Stimulated activated CD8-positive, alpha-beta memory T cell treated with anti-CD3 and anti-CD28 coated beads, Interleukin-2, amount 100 ng/mL, for 48 hours (primary cell): ENCODE measurements at places on chromosomes 6 and 20.

DNA sequence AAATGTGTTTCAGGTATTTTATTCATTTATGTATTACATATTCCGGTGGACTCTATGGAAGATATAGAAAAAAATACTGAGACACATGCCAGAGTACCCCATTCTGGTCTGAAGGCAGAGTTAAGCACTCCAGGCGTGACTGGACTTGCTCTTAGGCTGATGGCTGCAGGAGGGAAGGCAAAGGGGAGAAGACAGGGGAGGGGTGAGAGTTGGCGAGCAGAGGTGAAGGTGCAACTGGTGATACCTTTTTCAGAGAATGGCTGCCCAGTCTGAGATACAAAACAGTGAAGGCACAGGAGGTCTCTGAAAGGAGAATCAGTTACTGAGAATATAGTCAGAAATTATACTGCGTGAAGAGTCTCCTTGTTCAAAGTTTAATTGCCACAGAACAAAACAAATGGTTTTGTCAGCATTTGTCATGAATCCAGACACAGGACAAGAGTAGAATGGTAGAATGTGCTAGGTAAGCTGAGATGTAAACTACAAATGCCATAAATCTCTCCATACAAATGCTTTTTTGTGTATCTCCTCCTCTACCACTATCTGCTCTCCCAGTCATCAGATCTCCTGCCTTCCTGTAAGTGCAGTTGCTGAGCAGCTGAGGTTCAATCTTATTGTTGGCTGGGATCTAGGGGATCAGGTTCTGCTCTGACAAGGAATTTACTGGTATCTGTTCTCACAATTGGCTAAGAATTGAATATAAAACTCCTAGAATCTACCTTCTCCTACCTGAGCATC lies 104.2 kb upstream of the DST start:
- no peak for DNase-seq

- no peak for DNase-seq
Observed at GRCh38 chr6:155676346-155676745, 220.7 kb upstream of the NOX3 start.

DNA sequence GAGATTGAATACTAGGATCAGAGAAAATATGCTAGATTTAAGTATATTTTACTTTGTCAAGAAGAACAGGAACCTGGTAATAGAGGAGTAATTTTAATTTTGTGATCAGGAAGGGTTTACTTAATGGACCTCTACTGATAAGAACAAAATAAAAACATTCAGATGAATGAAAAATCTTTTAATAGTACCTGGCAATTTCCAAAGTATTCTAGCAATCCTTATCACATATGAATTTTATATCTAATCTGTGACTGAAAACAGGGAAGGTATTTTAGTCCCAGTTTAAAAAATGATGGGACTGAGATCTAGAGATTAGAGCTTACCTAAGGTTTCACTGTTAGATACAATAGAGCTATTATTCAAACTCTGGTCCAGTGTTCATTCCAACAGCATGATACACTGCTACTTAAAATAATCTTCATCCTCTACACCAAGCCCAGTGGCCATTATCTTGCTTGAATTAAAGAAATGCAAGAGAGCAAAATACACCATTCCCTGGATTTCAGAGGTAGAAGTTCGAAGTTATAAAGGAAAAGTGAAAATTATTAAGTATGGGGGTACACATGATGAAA lies 13.5 kb downstream of the SLC17A5 start:
- DNase-seq: no peak

- no peak for DNase-seq
Observed at GRCh38 chr6:72905705-72906478, 284.0 kb downstream of the KCNQ5 start.

GRCh38 chr6:100730001-100730980 lies 150.8 kb downstream of the ASCC3 start:
- DNase-seq: no peak

- no peak for DNase-seq
Observed at GRCh38 chr6:33837971-33838665, 34.3 kb upstream of the MLN start.

GRCh38 chr6:143594647-143595046 lies 83.1 kb upstream of the PHACTR2 start:
- no peak for DNase-seq

- DNase-seq: no peak
Observed at GRCh38 chr6:142833054-142833453, 111.9 kb downstream of the HIVEP2 start.

GRCh38 chr6:116351101-116351500 lies 19.6 kb upstream of the DSE start:
- DNase-seq: no peak

GRCh38 chr6:74901576-74901975 lies 304.3 kb downstream of the COL12A1 start:
- DNase-seq: no peak

GRCh38 chr6:143368426-143368825 lies 82.1 kb downstream of the ADAT2 start:
- DNase-seq: no peak

- no peak for DNase-seq
Observed at GRCh38 chr20:46316984-46317684, 8.8 kb upstream of the CDH22 start.

GRCh38 chr6:6716998-6717763 lies 128.7 kb downstream of the LY86 start:
- DNase-seq: no peak

GRCh38 chr20:19048995-19049501 lies 163.4 kb upstream of the SLC24A3 start:
- DNase-seq: no peak

DNA sequence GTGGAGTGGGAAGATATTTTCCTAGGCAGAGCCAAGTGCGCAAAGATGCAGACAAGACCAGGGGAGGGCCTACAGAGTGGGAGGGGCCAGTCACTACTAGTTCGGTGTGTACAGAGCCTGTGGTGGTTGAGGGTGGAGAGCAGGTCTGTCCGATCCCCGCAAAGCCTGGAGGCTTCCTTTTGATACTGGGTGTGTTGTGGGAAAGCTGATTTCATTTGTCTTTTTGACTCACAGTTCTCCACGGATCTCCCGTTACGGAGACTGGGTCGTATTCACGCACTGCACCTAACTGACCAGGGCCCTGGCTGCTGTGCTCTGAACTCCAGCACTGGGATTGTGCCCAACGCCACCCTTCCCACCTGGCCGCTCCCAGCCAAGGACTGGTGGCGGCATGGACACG lies 1.4 kb upstream of the TIAM2 start:
- no peak for DNase-seq

GRCh38 chr20:25486377-25486776 lies 78.9 kb downstream of the GINS1 start:
- no peak for DNase-seq
